ENCODE measurements at places on chromosomes 16 and 17. TPM values are rescaled to one million over a fixed set of nuclear protein-coding genes. Genes with fewer than 3 reads are reported as not detected.
A peak's percentile ranks its signal among the peaks of the same experiment; 100 is the strongest.

- peaks cover 28% of the 10 kb centered on the region for H3K36me3 ChIP-seq
- H3K4me3 ChIP-seq: no peak overlapping the region
- H3K4me1 ChIP-seq: no peaks in the 10 kb centered on the region
- no peaks in the 10 kb centered on the region for H3K27me3 ChIP-seq
- DNase-seq: no peak
These were observed 129.4 kb downstream of the TANGO6 start for GRCh38 chr16:68972720-68973119.

UNK gene
- 27.8 TPM for total RNA-seq

DNA sequence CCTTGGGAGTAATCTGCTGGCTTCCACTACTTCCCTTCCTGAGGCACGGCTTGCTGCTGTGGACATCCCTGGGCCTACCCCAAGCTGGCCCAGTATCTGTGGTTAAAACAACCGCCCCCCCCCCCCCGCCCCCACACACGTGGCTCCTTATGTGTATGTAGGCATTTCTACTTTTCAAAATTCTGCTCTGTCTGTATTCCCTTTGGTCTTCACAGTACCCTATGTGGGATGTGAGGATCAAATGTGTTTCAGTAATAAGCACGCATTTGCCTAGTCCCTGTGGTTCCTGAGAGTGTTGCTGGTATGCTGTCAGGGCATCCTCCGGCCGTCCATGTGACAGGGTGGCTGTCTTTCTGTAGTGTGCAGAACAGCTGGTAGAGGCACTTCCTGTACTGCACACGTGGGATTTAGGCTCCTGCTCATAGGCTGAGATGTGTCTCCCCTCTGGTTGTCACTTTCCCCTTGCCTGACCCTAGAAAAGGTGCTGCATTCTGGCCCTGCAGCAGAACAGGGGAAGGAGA, 2.2 kb downstream of the NT5M start:
- H3K27me3 ChIP-seq: no peaks in the 10 kb centered on the region
- H3K36me3 ChIP-seq: no peaks in the 10 kb centered on the region
- H3K4me1 ChIP-seq: peaks cover 17% of the 10 kb centered on the region

RRN3 gene
- 24.9 TPM for total RNA-seq

DNA sequence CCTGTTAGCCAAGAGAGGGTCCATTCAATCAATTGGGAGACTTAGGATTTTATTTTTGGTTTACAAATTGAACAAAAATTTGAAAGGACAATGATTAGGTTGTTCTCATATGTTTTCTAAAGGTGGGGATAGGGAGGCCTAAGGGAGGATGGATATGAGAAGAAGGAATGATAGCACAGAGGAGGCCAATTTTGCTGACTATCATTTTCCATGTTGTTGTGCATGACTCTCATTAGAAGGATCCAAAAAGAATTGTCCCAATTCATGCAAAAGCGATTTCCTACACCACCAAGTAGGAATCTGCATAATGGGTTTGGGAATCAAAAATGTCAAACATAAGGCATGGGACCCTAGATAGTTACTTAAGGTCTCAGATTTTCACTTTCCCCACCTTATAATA, 524.8 kb downstream of the KIF2B start:
- no peaks in the 10 kb centered on the region for H3K36me3 ChIP-seq
- no peaks in the 10 kb centered on the region for H3K27me3 ChIP-seq
- H3K4me3 ChIP-seq: no peak overlapping the region
- no peak for DNase-seq
- H3K4me1 ChIP-seq: no peaks in the 10 kb centered on the region

- H3K36me3 ChIP-seq: no peaks in the 10 kb centered on the region
- no peak for DNase-seq
- no peaks in the 10 kb centered on the region for H3K4me1 ChIP-seq
- H3K27ac ChIP-seq: no peak overlapping the region
These were observed 16.9 kb upstream of the LCMT1 start for GRCh38 chr16:25094596-25094995.

GRCh38 chr17:58313815-58314705, 14.5 kb downstream of the TSPOAP1 start:
- H3K4me3 ChIP-seq: no peak overlapping the region
- no peak overlapping the region for H3K27ac ChIP-seq
- peaks cover 2% of the 10 kb centered on the region for H3K4me1 ChIP-seq

- H3K4me3 ChIP-seq: no peak overlapping the region
- no peaks in the 10 kb centered on the region for H3K36me3 ChIP-seq
- H3K4me1 ChIP-seq: no peaks in the 10 kb centered on the region
- no peak for DNase-seq
- H3K27me3 ChIP-seq: no peaks in the 10 kb centered on the region
These were observed 59.4 kb downstream of the NLK start for GRCh38 chr17:28101919-28102318.

DNA sequence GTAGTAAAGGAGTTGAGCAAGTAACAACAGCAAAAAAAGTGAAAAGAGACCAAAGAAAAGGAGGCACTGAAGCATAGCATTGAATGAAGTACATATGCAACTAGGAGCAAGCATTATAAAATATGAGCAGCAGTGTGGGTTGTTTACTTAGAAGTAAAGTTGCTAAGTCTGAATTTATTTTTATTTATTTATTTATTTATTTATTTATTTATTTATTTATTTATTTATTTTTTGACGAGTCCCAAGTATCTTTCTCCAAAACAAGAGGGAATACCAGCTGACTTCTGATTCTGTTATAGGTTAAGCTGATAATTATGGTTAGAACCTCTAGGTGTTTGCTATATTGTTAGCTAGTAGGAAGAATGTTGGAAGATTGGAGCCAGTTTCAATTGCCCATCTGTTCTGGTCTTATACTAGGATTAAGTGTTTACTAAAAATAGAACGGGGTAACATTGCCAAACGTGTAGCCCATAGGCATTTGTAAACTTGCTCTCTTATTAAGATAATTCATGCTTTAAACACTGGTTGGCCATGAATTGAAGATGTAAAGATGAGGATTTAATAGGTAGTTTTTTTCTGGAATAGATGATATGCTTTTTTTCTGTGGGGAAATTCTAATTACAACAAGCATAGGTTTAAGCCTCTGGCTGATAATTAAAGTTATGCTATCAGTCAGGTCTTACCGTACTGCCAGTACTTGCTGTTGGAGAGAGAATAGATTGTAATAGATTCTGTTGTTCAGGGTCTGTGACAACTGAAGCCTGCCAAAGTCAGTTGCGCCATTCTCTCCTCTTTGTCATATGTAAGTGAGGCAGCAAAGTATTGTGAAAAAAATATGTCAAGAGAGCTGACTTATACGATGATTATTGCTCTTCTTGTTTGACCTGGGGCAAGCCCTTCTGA, 66.7 kb downstream of the PPM1E start:
- H3K36me3 ChIP-seq: no peaks in the 10 kb centered on the region
- H3K4me3 ChIP-seq: no peak overlapping the region

- peaks cover 28% of the 10 kb centered on the region for H3K36me3 ChIP-seq
- H3K27ac ChIP-seq: no peak overlapping the region
- peaks cover 24% of the 10 kb centered on the region for H3K4me1 ChIP-seq
- H3K27me3 ChIP-seq: no peaks in the 10 kb centered on the region
- H3K4me3 ChIP-seq: no peak overlapping the region
- DNase-seq: peak; percentile 50
These were observed 14.2 kb downstream of the OSBPL7 start for GRCh38 chr17:47807421-47807820.

DNA sequence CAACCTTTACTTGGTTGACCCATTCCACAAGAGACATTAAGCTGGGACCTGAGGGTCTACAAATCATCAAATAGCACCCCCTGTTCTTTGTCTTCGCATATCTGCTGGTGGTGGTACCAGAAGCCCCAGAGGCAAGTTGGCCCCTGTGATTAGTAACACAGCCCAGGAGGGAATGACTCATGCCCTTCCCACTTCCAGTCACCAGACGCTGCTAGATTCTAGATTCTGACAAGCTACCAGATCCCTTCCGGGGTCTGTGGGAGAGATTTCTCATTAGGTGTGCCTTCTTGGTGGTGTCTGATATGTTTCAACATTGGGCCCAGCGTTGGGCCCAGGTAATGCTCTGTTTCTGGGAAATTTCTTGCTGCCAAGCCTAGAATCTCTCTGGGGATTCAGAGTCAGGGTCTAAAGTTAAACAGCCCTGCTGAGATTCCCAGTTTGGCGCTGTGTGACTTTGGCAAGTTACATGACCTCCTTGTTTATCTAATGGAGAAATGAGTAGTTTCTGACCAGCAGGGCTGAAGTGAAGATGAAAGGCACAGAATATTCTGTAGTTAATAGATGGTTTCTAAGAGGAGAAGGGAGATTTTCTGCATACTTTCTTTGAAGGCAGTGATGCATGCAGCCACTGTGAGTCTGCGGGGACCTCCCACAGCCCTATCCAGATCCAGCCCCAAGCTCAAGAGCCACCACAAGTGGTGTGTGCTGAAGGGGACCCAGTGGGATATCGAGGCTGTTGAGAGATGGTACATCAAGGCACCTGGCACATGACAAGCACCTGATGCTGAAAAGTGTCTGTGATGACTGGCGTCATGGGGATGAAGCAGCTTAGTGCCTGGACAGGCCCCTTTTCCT, 3.9 kb downstream of the TRPV2 start:
- H3K36me3 ChIP-seq: peaks cover 14% of the 10 kb centered on the region
- no peaks in the 10 kb centered on the region for H3K27me3 ChIP-seq
- H3K4me3 ChIP-seq: no peak overlapping the region

DNA sequence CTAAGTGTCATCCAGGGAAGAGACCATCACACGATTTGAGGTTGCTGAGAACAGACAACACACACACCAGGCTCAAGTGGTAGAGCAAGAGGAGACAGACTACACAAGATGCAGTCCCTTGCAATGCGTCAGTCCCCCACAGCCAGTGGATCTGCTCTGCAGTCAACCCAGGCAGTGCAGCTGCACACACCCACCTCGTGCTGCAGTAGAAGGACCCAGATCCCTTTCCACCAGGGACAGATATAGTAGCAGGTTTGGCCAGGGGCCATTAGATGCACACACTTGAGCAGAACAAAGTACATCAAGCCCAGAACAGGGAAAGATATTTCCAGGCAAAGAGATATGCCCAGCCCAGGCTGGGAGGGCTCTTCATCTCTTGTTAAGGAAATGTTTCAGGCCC, 112.9 kb downstream of the GRIN2A start:
- no peaks in the 10 kb centered on the region for H3K4me1 ChIP-seq
- DNase-seq: no peak
- no peaks in the 10 kb centered on the region for H3K36me3 ChIP-seq

MT1G gene
- 117 TPM for total RNA-seq

HS3ST3B1 gene
- total RNA-seq: 7.3 TPM

DNA sequence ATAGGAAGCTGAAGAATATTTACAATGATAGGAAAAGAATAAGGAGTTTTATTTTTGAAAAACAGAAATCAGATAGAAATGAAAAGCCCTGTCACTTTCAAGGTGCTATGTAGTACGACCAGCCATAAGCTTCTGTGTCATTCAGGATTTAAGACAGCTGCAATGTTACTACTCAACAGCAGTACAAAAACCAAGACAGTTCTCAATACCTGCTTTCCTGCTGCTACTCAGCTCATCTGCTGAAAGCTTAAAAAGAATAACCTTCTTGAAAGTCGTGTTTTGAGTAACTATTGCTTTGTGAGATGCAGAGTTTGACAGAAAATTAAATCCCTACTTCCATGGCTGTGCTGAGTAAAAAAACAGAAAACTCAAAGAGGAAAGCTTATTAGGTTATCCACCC, 8.7 kb downstream of the GRB2 start:
- DNase-seq: no peak
- no peak overlapping the region for H3K4me3 ChIP-seq
- no peaks in the 10 kb centered on the region for H3K36me3 ChIP-seq

- H3K4me3 ChIP-seq: no peak overlapping the region
- peaks cover 13% of the 10 kb centered on the region for H3K4me1 ChIP-seq
- H3K27ac ChIP-seq: no peak overlapping the region
- no peaks in the 10 kb centered on the region for H3K36me3 ChIP-seq
- H3K27me3 ChIP-seq: no peaks in the 10 kb centered on the region
These were observed 30.3 kb downstream of the MEOX1 start for GRCh38 chr17:43631429-43631828.

IRX3 gene
- total RNA-seq: 112 TPM

KCNH6 gene
- total RNA-seq: not detected

DNA sequence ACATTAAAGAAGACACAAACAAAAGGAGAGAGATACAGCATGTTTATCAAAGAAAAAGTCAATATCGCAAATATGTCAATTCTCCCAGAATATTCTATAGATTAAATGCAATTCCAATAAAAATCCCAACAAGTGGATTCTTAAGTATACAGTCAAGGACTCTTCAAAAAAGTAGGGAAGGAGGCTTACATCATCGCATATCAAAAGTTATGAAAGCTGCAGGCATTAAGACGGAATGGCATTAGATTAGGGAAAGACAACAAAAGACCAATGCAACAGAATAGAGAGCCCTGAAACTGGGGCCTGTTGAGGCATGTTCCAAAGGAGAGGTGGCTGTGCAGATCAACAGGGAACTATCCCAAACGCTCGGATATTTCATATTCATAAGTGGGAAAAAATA, 76.0 kb downstream of the MARCHF10 start:
- H3K36me3 ChIP-seq: no peaks in the 10 kb centered on the region
- no peak for DNase-seq
- H3K27ac ChIP-seq: no peak overlapping the region

LPO gene
- not detected for total RNA-seq

CSH1 gene
- not detected for total RNA-seq

- peaks cover 6% of the 10 kb centered on the region for H3K4me1 ChIP-seq
- peaks cover 7% of the 10 kb centered on the region for H3K27me3 ChIP-seq
- H3K4me3 ChIP-seq: no peak overlapping the region
- no peak overlapping the region for H3K27ac ChIP-seq
- no peaks in the 10 kb centered on the region for H3K36me3 ChIP-seq
These were observed 51.4 kb upstream of the ARHGAP44 start for GRCh38 chr17:12737740-12738469.

DNA sequence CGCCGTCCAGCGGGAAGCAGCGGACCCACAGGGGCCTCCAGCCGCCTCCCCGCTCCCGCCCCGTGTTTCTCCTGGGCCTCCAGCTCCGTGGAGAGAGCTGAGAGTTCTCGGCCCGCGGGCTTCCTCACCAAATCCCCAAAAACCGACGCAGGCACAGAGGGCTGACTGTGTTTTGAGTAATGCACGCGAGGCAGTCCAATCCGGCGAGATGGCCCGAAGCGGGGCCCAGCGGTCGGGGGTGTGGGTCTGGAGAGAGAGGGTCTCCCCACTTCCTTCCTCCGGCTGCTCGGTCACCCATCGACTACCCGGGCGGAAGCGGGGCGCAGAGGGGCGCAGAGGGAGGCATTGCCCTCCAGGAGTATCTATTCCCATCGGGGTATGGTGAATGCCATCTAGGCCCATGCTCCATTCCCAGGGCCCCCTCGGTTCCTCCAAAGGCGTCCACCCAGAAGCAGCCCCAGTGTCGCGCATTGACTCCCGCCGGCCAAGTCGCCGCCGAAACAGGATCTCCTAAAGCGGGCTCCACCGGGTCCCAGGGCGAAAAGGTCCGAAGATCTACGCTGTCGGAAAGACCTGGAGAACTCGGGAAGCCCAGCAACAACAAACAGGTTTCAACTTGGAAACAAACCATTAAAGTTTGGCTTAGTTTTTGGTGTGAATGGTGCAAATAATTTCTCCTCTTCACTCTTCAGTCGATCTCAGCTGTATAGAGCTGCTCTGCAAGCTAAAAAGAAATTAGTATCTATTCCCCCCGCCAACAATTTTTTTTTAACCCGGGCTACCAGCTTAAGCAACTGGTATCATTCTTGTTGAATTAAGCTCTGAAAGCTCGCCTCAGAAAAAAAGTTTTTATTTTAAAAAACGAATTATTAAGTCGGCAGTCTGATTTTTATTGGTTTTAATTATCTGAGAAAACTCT, 19.2 kb upstream of the HOXB13 start:
- H3K27me3 ChIP-seq: peaks cover 100% of the 10 kb centered on the region
- DNase-seq: no peak
- no peak overlapping the region for H3K4me3 ChIP-seq
- peaks cover 9% of the 10 kb centered on the region for H3K4me1 ChIP-seq
